Uterus (tissue), 4 donors: ENCODE measurements at places on chromosomes 13 and 19.

DNA sequence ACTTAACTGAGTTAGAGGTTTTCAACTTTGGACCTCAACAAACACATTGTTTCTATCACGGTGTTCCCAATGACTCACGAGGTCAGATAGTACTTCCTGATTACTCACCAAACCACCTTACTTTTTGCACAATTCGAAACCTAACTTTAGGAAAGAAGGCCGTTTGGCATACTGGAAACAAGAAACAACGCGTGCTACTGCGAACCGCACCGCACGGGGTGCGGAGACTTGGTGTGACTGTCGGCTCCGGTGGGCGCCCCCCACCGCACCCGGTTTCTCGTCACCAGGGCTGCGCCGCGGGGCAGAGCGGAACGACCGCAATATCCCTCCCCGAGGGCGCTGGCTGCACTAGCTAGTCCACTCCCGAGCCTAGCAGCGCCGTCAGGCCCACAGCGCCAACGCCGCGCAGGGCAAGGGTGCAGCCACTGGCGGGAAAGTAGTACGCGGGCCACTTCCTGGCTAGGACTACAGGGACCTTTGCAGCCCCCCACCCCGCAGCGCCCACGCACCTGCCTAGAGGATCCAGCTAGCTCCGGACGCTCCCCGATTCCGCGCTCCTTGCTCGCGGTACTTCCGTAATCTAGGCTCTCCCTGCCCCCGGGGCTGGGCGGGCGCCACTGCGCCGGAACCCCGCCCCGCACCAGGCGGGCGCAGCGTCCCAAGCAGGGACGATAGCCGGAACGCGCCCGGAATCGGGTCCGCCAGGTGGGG, at the start of gene PARP4:
Gene PARP4 (minus strand): TSS at position 582 of the 711 bp plus-strand sequence. CDS start 9,002 bp downstream, outside the sequence.
- DNase-seq: peak; percentile 61

DNA sequence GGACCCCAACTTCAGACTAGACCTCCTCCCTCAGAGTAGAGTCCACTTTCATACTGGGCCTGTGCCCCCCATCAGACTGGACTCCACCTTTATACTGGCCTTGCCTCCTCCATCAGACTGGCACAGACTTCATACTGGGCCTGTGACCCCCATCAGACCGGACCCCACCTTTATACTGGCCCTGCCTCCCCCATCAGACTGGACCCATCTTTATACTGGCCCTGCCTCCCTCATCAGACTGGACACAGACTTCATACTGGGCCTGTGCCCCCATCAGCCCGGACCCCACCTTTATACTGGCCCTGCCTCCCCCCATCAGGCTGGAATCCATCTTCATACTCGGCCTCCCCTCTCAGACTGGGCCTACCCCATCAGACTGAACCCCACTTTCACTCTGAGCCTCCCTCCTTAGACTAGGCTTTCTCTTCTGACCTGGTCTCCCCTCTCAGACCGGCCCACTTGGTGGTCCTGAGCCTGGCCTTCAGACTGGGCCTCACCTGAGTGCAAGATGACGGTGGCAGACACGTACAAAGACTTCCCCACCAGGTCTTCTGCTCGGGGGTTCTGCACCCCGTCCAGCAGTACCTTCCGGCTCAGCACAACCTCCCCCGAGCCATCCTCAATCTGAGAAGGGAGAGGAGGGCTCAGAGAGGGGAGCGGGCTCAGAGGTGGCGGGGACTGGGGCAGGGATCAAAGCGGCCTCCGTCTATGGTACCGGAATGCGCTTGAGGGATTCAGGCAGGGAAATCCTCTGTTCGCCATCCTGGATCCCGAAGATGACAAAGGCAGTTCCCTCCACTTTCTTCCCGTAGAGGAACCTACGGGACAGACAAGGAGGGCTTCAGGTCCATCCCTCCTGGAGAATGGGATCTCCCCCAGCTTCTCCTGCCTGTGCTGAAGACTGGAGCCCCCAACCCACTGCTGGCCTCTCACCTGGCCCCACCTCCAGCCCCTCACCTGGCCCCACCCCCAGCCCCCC, 7.5 kb downstream of the C3 start:
- no peak for DNase-seq

DNA sequence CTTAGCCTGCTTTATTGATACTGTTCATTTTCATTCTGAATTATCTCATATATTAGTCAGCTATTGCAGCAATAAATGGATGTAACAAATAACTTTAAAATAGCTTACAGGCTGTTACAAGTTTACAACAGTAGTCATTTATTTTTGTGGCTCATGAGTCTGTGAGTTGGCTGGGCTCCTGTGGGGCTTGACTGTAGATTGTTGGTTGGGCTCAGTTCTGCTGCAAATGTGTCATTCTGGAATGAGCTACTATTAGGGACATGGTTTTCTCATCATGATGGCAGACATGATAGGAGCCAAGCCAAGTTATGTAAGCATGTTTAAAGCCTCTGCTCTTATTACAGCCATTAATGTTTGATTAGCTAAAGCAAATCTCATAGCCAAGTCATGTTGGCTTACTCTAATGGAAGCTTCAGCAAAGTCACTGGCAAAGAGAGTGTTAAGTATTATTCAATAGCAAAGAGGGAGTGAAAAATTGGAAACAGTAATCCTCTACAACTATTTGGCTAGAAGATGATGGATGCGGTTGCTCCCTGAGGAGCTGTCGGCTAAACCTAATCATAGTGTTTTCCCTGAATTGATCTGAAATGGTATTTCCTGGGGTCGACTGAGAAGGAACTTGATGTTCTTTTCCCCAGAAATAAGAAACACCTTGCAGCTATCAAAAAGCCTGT, 391.3 kb downstream of the TDRD3 start:
- DNase-seq: peak; percentile 19

DNA sequence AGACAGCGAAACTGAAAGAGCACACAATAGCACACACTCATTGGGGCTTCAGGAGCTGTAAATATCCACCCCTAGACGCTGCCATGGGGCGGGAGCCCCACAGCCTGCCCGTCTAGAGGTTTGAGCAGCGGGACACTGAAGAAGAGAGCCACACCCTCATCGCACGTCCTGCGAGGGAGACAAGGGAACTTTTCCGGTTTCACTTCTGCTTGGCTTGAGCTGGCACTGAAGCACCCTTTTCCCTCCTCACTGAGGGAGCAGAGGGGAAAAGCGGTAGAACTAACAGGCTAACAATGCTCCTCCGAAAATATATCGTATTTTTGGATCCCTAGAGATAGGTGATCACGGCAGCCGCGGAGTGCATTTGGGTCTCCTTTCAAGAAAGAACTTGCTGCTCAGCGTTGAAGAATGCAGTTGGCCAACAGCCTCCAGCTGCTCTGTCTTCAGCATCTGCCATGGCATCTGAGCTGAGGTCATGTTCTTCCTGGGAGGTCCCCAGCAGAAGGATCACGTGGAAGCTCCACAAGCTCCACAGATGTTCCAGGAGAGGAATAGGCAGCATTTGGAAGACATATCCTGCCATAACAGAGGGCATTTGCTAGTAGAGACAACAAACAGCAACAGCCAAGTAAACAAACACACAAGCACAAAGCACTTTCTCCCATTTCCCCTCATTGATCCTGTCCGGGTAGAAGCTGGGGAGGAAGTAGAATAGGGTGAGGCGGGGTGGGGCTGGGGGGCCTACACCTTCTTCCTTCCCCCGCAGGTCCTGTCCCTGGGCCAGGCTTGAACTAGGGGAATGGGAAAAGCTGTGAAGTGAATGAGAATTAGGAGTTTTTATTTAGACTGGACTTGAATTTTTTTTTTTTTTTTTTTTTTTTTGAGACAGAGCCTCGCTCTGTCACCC, 44.8 kb upstream of the ALOX5AP start:
- DNase-seq: peak; percentile 83

DNA sequence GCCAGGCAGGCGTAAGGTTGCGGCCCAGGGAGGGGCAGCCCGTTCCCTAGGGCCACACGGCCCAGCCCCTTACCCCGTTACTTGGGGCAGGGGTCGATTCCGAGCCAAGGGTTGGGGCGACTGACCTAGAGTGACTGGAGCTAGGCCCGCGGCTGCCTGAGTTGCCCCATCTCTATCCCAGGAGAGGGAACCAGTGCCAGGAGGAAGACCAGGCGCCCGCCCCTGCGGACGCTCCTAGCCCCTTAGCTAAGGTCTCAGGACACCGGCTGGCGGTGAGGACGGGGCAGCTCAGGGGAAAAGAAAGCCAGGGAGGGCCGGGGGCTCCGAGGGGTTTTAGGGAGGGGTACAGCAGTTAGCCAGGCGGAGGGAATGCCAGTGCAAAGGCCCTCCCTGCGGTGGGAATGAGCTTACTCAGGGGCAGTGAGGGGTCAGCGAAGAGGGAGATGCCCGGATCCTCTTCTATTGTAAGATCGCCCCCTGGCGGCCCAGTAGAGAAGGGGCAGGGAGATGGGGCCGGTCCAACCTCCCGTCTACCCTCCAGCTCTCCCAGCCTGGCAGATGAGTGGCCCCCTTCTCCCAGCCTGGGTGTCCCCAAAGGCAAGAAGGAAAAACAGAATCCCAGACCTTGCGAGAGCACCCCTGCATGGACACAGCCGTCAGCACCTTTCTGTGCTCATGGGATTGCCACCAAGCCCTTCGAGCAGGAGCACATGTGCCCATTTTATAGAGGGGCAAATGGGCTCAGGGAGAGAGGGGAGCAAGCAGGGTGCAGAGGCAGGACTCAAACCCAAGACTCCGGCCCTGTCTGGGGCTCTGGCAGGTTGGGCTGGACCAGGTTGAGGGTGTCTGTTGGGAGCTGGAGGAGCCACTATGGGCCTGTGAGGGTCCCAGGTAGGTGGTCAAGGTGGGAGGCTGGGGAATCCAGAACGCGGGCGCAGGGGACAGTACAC, 16.3 kb downstream of the CILP2 start:
- DNase-seq: no peak

DNA sequence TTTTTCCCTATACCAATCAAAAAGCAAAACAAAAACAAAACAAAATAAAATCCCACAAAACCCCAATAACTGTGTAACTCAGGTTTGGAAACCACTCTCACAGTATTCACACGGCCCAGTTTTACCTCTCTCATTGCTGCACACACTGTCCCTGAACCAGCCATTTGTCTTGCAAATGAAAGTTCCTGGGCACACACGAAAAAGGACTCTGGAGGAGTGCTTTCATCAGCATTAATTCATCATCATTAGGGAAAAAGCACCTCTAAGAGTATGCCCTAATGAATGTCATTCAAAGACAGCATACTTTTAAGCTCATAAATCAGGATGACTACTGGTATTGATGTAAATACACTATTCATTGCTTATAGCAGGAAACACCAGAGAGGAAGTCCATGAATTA, 306.3 kb downstream of the DNAJC15 start:
- DNase-seq: no peak
